Suprapubic skin (tissue), 4 donors: ENCODE measurements at places on chromosomes 6 and 20. TPM values are rescaled to one million over a fixed set of nuclear protein-coding genes. Genes with fewer than 3 reads are reported as not detected.

MOG gene
- total RNA-seq = not detected

ASIP gene
- not detected for total RNA-seq

ENPP5 gene
- 4.5 TPM for total RNA-seq

DNA sequence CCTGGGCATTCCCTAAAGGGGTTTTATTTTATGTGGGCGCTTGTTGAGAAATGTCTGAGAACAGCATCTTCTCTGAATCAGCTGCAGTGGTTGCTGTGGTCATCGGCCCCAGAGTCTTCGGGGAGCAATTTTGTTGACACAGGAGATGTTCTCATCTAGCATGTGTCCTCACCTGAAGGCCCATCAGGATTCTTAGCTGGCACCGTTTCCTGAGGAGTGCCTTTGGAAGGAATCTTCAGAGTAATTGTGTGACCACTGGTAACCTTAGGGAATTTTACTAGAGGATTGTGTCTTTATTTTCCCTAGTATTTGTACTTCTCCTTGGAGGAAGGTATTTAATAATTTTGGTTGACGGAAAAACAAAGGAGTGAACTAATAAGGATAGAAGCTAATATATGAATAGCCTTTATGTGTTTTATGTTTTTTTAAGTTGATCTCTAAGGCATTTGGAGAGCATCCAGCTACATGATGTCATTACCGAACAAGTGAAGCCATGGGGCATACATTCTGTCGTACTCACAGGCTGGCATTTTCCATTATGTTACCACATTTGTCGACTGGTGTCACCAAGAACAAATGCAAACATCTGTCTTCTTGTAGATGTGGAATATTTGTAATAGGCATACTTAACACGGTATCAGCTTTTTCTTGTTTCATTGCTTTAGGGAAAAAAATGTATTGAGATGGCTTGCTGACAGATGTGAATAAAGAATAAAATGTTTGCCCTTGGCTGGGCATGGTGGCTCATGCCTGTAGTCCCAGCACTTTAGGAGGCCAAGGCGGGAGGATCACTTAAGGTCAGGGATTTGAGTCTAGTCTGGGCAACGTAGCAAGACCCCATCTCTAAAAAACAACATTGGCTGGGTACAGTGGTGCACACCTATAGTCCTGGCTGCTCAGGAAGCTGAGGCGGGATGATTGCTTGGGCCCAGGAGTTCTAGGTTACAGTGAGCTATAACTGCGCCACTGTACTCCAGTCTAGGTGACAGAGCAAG lies 41.9 kb downstream of the TULP4 start:
- no peak overlapping the region for H3K4me3 ChIP-seq
- H3K4me1 ChIP-seq = peaks cover 5% of the 10 kb centered on the region
- no peak for DNase-seq

GRCh38 chr20:14331646-14332045 lies 5.8 kb downstream of the FLRT3 start:
- H3K27ac ChIP-seq = no peak overlapping the region
- H3K27me3 ChIP-seq = no peaks in the 10 kb centered on the region
- no peak for DNase-seq
- H3K36me3 ChIP-seq = peaks cover 6% of the 10 kb centered on the region
- H3K4me3 ChIP-seq = no peak overlapping the region
- peaks cover 6% of the 10 kb centered on the region for H3K4me1 ChIP-seq

GRCh38 chr6:50699051-50699775 lies 14.1 kb upstream of the TFAP2D start:
- no peak for DNase-seq
- H3K27me3 ChIP-seq = no peaks in the 10 kb centered on the region
- H3K36me3 ChIP-seq = no peaks in the 10 kb centered on the region
- no peaks in the 10 kb centered on the region for H3K4me1 ChIP-seq
- H3K4me3 ChIP-seq = no peak overlapping the region

GRCh38 chr20:57473246-57474048 lies 51.5 kb downstream of the CTCFL start:
- no peaks in the 10 kb centered on the region for H3K36me3 ChIP-seq
- H3K27ac ChIP-seq = no peak overlapping the region
- H3K4me1 ChIP-seq = peaks cover 5% of the 10 kb centered on the region
- peak; percentile 56 for DNase-seq
- no peak overlapping the region for H3K4me3 ChIP-seq

DNA sequence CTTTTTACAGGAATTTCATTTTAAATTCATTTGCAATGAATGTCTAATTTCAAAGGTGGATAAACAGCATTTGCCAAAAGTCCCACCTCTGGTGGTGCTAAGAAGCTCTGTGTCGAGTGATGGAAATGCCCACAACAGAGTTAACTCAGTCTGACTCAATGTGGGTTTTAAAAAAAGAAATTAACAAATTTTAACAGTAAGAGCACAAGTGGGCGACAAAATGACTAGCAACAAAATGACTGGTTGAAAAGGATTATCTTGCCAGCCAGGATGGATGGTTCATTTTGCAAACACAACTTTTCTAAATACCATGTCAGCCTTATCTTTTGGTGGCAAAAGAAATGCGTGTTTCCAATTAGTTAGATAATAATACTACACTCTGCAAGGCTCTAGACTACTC lies 14.3 kb upstream of the TAGAP start:
- H3K4me1 ChIP-seq = no peaks in the 10 kb centered on the region
- H3K36me3 ChIP-seq = no peaks in the 10 kb centered on the region
- no peak for DNase-seq
- H3K4me3 ChIP-seq = no peak overlapping the region
- H3K27ac ChIP-seq = no peak overlapping the region

- H3K36me3 ChIP-seq = no peaks in the 10 kb centered on the region
- no peak for DNase-seq
- H3K27ac ChIP-seq = no peak overlapping the region
- no peaks in the 10 kb centered on the region for H3K27me3 ChIP-seq
- no peak overlapping the region for H3K4me3 ChIP-seq
These were observed 600.6 kb downstream of the QKI start for GRCh38 chr6:164015088-164015484.

GRCh38 chr6:3301506-3301905 lies 42.8 kb downstream of the PSMG4 start:
- H3K4me1 ChIP-seq = no peaks in the 10 kb centered on the region
- H3K27ac ChIP-seq = no peak overlapping the region
- peaks cover 13% of the 10 kb centered on the region for H3K36me3 ChIP-seq

GRCh38 chr6:106975738-106976064 lies 1.2 kb upstream of the CD24 start:
- H3K27ac ChIP-seq = peak overlapping the region; percentile 75
- no peak for DNase-seq
- peaks cover 52% of the 10 kb centered on the region for H3K27me3 ChIP-seq

DNA sequence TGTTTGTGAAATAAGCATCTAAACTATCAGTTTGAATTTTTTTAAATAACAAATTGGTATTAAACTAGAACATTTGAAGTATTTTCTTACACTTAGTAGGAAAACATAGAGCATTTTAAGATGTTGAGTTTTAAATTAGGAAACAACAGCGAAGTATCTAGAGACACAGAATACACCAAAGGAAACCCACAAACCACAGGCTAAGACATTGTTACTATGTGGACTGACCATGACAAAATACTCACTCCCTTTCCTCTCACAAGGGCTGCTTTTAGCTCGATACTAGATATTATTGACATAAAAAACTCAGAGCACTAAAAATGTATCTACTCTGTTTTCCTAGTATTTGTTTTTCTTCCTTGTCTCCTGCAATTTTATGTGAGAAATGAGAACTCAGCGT lies 266.0 kb upstream of the CITED2 start:
- H3K4me1 ChIP-seq = peaks cover 7% of the 10 kb centered on the region
- no peak for DNase-seq
- H3K27ac ChIP-seq = no peak overlapping the region
- no peaks in the 10 kb centered on the region for H3K36me3 ChIP-seq
- H3K4me3 ChIP-seq = no peak overlapping the region

DNA sequence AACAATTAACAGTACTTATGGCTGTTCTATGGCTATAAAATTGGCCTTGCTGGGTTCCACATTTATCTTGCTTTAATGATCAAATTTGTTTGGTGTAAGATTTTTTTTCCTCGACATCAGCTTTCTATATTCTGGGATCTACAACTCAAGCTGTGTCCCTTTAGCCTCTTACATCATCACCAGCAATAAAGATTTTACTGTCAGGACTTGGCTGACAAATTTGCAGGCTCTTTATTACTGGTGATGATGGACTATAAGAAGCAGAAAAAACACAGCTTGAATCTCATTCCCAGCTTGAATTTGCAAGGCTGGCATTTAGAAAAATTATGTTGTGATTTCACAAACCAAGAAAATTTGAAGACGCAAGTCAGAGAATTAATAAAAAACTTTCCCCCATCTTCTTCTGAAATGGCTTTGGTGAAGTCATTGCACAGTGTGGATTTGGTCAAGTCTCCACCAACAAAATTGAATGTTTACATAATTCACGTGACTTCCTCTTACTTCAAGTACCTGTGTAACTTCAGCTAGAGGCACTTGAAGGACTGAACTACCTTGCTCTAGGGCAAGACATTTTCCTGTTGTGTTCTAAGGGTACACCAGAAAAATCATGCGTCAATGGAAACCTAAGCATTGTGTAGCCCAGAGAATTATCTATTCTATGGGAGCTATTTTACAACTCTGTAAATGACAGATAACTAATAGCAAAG lies 175.0 kb downstream of the CBLN4 start:
- no peak overlapping the region for H3K4me3 ChIP-seq
- no peak for DNase-seq
- H3K27me3 ChIP-seq = no peaks in the 10 kb centered on the region
- no peaks in the 10 kb centered on the region for H3K36me3 ChIP-seq

- no peak overlapping the region for H3K4me3 ChIP-seq
- H3K27ac ChIP-seq = no peak overlapping the region
- H3K4me1 ChIP-seq = no peaks in the 10 kb centered on the region
These were observed 280.5 kb downstream of the CLVS2 start for GRCh38 chr6:123276546-123276980.

GRCh38 chr6:31239854-31240253 lies 32.0 kb downstream of the HLA-C start:
- no peaks in the 10 kb centered on the region for H3K36me3 ChIP-seq
- no peaks in the 10 kb centered on the region for H3K4me1 ChIP-seq
- no peak for DNase-seq
- H3K27ac ChIP-seq = no peak overlapping the region

DNA sequence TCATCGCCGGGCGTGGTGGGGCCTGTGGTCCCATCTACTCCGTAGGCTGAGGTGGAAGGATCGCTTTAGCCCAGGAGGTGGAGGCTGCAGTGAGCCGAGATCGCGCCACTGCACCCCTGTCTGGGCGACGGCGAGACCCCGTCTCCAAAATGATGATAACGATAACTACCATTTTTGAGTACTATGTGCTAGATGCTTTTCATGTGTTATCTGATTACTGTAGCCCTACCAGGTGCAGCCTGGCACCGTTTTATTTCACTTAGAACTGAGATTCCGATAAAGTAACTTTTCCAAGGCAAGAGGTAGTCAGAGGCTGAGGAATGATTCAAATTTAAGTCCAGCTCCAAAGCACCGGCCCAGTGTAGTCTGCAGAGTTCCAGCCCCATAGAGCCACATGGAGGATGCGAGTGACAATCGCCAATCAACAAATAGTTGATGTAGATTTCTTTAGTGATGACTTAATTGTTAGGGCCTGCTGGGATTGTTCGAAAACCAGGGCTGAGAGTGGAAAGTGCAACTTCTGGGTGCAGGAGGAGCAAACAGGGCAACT lies 727 bp downstream of the ERMARD start:
- no peak for DNase-seq
- peak overlapping the region; percentile 86 for H3K4me3 ChIP-seq
- peaks cover 7% of the 10 kb centered on the region for H3K36me3 ChIP-seq
- H3K27me3 ChIP-seq = no peaks in the 10 kb centered on the region
- peak overlapping the region; percentile 97 for H3K27ac ChIP-seq

GRCh38 chr6:31083742-31084354 lies 28.5 kb downstream of the C6orf15 start:
- H3K4me1 ChIP-seq = peaks cover 21% of the 10 kb centered on the region
- DNase-seq = no peak
- no peak overlapping the region for H3K4me3 ChIP-seq
- no peaks in the 10 kb centered on the region for H3K36me3 ChIP-seq

DNA sequence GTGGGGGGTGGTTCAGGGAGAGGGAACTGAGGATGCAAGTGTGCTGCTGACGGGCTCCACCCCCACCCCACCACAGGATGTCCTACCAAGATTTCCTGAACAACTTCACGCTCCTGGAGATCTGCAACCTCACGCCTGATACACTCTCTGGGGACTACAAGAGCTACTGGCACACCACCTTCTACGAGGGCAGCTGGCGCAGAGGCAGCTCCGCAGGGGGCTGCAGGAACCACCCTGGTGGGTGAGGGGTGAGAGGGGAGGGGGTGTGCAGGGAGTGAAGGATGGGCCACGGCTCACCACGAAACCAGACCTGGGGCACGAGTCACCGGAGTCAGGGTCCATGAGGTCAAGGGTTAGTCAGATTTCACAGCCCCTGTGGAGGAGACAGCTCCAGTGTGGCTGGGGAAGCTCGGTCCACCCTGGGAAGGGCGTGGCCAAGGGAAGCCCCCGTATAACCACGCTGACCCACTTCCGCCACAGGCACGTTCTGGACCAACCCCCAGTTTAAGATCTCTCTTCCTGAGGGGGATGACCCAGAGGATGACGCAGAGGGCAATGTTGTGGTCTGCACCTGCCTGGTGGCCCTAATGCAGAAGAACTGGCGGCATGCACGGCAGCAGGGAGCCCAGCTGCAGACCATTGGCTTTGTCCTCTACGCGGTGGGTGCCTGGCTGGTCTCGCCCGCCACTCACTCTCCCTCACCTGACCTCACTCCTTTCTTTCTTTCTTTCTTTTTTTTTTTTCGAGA lies 18.3 kb downstream of the CAPN11 start:
- no peak overlapping the region for H3K4me3 ChIP-seq
- DNase-seq = no peak
- H3K27me3 ChIP-seq = no peaks in the 10 kb centered on the region
- peaks cover 32% of the 10 kb centered on the region for H3K4me1 ChIP-seq
- H3K27ac ChIP-seq = no peak overlapping the region
- H3K36me3 ChIP-seq = no peaks in the 10 kb centered on the region

GRCh38 chr6:148242180-148242579 lies 100.5 kb upstream of the SASH1 start:
- no peak overlapping the region for H3K4me3 ChIP-seq
- no peaks in the 10 kb centered on the region for H3K36me3 ChIP-seq
- no peak for DNase-seq
- H3K4me1 ChIP-seq = peaks cover 41% of the 10 kb centered on the region

DNA sequence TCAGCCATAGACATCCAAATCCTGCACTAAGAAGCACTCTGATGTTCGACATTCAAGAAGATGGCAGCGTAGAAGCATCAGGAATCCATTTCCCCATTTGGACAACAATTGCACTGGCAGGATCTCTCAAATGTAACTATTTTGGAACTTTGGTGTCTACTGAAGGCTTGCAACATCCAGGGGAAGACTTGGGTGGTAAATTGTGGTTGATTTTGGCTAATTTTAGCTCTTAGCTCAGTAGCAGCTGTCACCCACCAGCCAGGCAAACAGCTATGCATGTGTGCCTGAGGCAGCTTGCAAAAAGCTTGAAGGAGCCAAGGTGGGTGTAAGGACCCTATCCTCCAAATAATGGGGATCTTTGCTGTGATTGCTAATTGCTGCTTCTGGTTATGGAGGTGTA lies 35.1 kb upstream of the PPP1R3G start:
- peaks cover 5% of the 10 kb centered on the region for H3K4me1 ChIP-seq
- H3K4me3 ChIP-seq = no peak overlapping the region
- H3K27ac ChIP-seq = no peak overlapping the region
- no peaks in the 10 kb centered on the region for H3K36me3 ChIP-seq

GRCh38 chr20:51469046-51469445 lies 73.5 kb downstream of the NFATC2 start:
- peaks cover 6% of the 10 kb centered on the region for H3K36me3 ChIP-seq
- H3K4me1 ChIP-seq = peaks cover 6% of the 10 kb centered on the region
- DNase-seq = no peak
- no peak overlapping the region for H3K4me3 ChIP-seq

GRCh38 chr6:70253923-70254322 lies 49.0 kb downstream of the COL9A1 start:
- DNase-seq = no peak
- H3K27me3 ChIP-seq = no peaks in the 10 kb centered on the region
- H3K27ac ChIP-seq = no peak overlapping the region
- H3K4me1 ChIP-seq = no peaks in the 10 kb centered on the region
